Adipose tissue (tissue), 3 donors: ENCODE measurements at places on chromosomes 12 and 14. TPM values are rescaled to one million over a fixed set of nuclear protein-coding genes. Genes with fewer than 3 reads are reported as not detected.

Gene CALCOCO1
- polyA plus RNA-seq, result 149 TPM

Gene BATF
- polyA plus RNA-seq, result 1.2 TPM

Gene SLC6A15
- polyA plus RNA-seq, result 0.06 TPM

Gene RAB2B
- 17.5 TPM for polyA plus RNA-seq

Gene CNOT2
- polyA plus RNA-seq, result 19.9 TPM

Gene PLA2G1B
- polyA plus RNA-seq, result 10,835 TPM

Gene GRIN2B
- 0.01 TPM for polyA plus RNA-seq

Gene IFNG-AS1
- not detected for polyA plus RNA-seq

Gene GPRC5A
- polyA plus RNA-seq, result 1.4 TPM

Gene OR6C2
- polyA plus RNA-seq, result not detected

Gene POTEM
- not detected for polyA plus RNA-seq

Gene APOF
- not detected for polyA plus RNA-seq

Gene SMIM41
- polyA plus RNA-seq, result 0.27 TPM

Gene PIWIL1
- not detected for polyA plus RNA-seq

Gene SLCO1B3
- polyA plus RNA-seq, result 0.05 TPM

Gene AQP2
- polyA plus RNA-seq, result not detected

Gene PRPH
- polyA plus RNA-seq, result 2.1 TPM

Gene BHLHE41
- 3.6 TPM for polyA plus RNA-seq

Gene GPR137C
- polyA plus RNA-seq, result 0.48 TPM

Gene SYNDIG1L
- polyA plus RNA-seq, result 0.10 TPM

Gene KRT6B
- polyA plus RNA-seq, result 0.85 TPM

Gene AQP5
- polyA plus RNA-seq, result 0.76 TPM

Gene HNF1A
- polyA plus RNA-seq, result 8.2 TPM

Gene SMAGP
- 5.7 TPM for polyA plus RNA-seq

Gene GNG2
- polyA plus RNA-seq, result 32.5 TPM

Gene FSCB
- not detected for polyA plus RNA-seq

Gene ARMH4
- 2.2 TPM for polyA plus RNA-seq

Gene PLEKHG3
- polyA plus RNA-seq, result 17.8 TPM

Gene OR6S1
- polyA plus RNA-seq, result not detected

Gene RFX4
- polyA plus RNA-seq, result 0.13 TPM

Gene OTUB2
- polyA plus RNA-seq, result 0.53 TPM

Gene PLEK2
- 7.4 TPM for polyA plus RNA-seq

Gene DPF3
- polyA plus RNA-seq, result 0.41 TPM

Gene KRT80
- polyA plus RNA-seq, result 0.19 TPM

Gene PTMS
- 263 TPM for polyA plus RNA-seq

Gene BRMS1L
- polyA plus RNA-seq, result 1.8 TPM

Gene B3GNT4
- polyA plus RNA-seq, result 0.56 TPM

Gene EID3
- 2.5 TPM for polyA plus RNA-seq

Gene DACT1
- polyA plus RNA-seq, result 5.3 TPM

Gene HOXC12
- polyA plus RNA-seq, result not detected

Gene DTX3
- polyA plus RNA-seq, result 14.5 TPM

Gene PKP2
- 9.4 TPM for polyA plus RNA-seq
